Heart right ventricle (tissue), 16 donors: ENCODE measurements at places on chromosomes 1 and 21.
A peak's percentile ranks its signal among the peaks of the same experiment; 100 is the strongest.

GRCh38 chr1:83103341-83103740, 895.6 kb downstream of the TTLL7 start:
- DNase-seq, result no peak

- DNase-seq, result no peak
Observed at GRCh38 chr1:63703701-63704107, 70.1 kb upstream of the ROR1 start.

DNA sequence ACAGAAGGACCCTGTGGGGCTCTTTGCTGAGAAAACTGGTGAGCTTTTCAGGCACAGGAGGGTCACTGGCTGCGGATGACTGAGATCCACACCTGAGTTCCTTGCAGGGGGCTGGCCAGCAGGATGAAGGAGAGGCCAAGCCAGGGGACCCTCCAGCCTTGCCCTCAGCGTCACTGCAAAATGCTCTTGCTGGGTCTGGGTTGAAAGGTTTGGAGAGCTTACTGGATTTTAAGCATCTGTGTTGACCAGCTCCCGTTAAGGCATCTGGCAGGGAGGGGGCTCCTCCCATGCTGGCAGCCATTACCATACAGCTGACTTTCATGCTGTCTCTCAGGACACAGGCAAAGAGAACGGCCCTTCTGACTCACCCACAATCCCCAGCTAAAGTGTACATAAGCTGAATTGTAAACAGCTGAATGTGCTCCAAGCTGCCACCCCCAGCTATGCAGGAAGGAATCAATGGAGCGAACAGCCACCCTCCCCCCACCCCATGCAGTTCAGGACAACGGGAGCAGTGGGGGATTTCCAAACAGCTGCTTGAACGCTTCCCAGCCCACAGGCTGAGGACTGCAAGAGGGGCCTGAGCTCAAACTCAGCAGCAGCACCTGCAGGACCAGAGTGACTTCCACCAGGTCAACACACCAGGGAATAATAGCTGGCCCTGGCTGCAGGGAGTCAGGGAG, 21.3 kb upstream of the A3GALT2 start:
- DNase-seq, result peak; percentile 58

DNA sequence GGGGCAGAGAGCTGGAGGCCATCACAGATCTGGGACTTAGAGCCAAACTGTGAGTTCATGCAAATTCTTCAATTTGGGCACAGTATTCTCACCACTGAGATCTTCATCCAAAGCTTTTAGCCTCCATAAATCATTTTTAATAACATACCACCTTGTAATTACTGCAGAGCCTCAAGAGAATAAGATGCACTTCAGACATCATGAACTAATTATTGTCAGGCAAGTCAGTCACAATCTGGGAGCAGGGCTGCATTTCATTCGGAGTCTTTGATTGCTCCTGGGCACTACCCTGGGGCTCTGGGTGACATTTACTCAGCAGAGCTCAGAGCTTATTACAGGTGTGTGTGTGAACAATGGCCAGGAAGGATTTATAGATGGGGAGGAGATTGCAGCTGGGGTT, 623.7 kb downstream of the PTPRU start:
- DNase-seq, result no peak

- DNase-seq, result no peak
Observed at GRCh38 chr1:177351361-177352108, 180.8 kb downstream of the BRINP2 start.

DNA sequence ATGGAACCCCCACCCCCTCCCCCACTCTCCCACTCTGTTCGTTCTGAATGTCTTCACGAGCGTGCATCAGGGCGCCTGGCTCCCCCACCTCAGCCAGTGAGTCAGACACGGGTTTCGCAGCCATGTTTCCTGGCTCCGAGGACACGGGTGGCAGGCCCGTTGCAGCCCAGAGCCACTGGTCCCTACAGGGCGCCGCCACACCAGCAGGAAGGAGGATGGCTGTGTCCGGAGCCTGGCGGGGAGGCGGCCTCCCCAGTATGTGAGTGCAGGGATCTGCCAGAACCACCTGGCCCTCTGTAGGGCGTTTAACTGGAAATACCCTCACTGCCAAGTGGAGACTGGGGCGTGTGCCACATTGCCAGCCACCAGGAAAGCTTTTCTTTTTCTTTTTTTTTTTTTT, 18.5 kb downstream of the CSTB start:
- DNase-seq, result no peak
